ENCODE measurements at places on chromosomes 1 and 21.

- DNase-seq: peak; percentile 50
Measured at GRCh38 chr1:40664167-40664537, 1.3 kb downstream of the RIMS3 start.

DNA sequence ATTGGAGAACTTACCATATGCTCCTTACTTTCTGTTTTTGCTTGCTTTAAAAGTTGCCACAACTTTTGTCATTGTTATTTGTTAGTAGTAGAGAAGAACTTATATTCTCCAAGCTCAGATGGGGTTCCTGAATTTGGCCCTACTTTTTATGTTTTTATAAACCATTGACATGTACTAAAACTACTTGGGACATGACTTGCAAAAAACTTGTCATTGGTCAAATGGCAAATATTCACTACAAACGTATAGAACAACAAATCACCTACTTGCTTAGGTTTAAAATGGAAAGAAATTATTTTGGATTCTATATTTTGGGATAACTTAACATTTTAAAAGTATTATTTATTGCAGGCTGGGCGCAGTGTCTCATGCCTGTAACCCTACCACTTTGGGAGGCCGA is 32.7 kb downstream of the PIGP start:
- no peak for DNase-seq

DNA sequence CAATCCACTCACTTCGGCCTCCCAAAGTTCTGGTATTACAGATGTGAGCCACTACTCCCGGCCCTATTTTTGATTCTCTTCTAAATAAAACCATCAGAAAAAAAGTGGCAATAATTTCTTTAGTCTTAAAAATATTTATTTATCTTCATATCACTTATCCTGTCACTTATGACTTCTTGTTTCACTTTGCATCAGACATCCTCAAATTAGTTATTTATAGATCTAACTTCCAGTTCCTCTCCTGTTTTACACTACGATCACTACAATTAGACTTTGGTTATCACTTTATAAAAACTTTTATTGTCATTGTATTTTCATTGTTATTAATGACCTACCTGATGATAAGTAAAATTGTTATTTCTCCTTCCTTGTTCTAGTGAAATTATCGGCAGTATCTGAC is 783.4 kb upstream of the BRINP3 start:
- no peak for DNase-seq

DNA sequence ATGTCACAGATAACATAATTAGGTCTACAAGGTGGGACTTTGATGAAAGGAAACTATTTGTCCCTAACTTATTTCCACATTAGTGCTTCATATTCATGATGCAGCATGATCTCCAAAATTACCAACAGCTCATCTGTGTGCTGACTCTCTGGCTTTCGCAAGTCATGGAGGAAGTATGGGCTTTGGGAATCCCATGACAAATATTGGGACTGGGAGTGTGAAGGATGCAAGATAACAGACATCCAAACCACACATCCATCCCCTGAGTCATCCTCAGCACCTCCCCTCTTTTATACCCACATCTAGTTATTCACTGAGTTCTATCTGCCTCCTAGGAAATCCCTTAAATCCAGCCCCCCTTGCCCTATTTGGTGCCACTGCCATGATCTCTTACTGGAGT is 102.8 kb upstream of the COL24A1 start:
- no peak for DNase-seq

DNA sequence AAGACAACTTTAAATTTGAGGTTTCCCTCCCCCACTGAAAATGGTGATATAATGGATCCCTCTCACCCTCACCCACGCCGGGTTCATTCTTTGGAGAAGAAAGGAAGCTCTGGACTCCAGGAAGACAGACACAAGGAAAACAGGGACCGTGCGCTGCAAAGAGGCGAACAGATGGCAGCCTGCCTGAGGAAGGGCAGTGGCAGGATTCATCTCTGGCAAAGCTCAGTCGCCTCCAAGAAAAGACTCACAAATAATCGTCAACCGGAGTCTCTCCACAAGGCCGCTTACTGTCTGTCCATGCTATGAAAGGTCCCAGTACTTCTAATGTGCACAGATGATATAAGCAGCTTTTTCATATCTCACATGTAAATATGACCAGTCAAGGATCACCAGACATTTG is 110.3 kb downstream of the TIAM1 start:
- no peak for DNase-seq

DNA sequence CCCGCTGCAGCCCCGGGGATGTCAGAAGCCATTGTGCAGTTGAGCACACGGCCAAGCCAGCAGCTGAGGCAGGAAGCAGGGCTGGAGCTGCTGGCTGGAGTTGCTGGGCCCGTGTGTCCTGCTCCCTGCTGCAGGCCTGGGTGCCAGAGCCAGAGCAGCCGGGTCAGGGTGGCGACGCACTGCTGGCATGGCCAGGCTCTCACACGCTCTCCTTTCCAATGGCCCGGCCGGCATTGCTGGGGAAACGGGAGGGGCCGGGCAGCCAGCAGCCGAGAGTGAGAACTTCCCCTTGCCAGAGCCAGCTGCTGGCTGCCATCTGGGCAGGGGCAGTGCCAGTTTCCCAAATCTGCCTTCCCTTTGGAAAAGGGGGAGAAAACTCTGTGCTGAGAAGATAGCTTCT is 82.4 kb upstream of the PROX1 start:
- no peak for DNase-seq

- no peak for DNase-seq
Measured at GRCh38 chr1:205783904-205784303, 8.6 kb upstream of the RAB29 start.

DNA sequence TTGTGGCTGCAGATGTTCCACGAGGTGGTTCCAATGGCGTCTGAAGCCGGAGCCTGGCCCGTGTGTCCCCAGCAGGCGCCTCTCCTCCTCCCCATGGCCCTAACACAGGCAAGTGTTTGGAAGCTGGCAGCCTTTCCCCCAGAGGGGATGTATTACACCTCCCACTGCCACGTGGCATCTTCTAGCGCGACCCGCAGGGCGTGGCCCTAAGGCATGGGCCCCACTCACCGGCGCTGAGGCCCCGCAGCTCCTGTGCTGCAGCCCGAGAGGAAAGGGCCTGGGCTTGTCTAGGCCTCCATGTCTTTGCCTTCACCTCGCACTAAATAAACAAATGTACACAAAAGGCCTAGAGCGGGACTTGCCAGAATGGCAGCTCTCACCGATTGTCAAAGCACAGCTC is 37.9 kb downstream of the SLC66A1 start:
- no peak for DNase-seq

- peak; percentile 86 for DNase-seq
Measured at GRCh38 chr1:45686015-45686287, 382 bp downstream of the GPBP1L1 start.

DNA sequence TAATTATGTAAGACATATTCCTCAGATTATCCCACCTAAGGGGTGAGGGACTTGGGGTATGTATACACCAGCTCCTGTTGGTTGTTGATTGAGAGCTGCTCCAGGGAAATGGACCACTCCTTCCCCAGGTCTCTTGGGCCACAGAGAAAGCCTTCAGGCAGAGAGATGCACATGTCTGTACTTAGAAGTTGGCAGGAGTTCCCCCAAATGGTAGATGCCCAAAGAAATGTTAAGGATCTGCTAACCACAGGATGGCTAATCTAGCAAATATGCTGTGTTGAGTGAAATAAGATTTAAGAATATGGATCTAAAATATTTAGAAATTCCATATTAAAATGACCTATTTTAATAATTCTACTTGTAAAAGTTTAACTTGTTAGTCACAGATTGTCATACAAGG is 100.8 kb upstream of the DNAH14 start:
- DNase-seq: no peak

All from posterior vena cava (tissue), 2 donors.